ENCODE measurements at places on chromosomes 16 and 17.
A peak's percentile ranks its signal among the peaks of the same experiment; 100 is the strongest.

GRCh38 chr16:20938426-20938825, 37.9 kb downstream of the LYRM1 start:
- no peak for DNase-seq

- DNase-seq = no peak
Measured at GRCh38 chr16:57985204-57986181, 14.6 kb upstream of the CNGB1 start.

DNA sequence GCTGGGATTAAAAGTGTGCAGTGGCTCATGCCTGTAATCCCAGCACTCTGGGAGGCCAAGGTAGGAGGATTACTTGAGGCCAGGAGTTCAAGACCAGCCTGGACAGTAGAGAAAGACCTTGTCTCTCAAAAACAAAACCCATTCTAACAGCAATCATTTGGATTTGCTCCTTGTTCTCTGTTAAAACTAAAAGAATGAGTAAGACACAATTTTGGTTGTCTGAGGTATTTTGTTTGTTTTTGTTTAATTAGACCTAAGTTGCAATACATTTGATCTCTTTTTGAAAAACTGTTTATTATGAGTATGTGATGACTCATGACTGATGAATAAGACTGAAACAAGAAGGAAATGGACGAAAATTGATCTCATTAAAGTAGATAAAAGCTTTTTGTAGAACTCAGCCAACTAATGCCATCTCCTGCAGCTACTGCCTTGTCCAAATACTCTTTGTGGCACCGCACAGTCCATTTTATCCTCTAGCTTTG, 29.0 kb downstream of the GLG1 start:
- DNase-seq = no peak

- peak; percentile 47 for DNase-seq
Measured at GRCh38 chr16:83472776-83473501, 334.8 kb upstream of the HSBP1 start.

GRCh38 chr16:4918781-4919251, 18.1 kb downstream of the PPL start:
- DNase-seq = no peak

DNA sequence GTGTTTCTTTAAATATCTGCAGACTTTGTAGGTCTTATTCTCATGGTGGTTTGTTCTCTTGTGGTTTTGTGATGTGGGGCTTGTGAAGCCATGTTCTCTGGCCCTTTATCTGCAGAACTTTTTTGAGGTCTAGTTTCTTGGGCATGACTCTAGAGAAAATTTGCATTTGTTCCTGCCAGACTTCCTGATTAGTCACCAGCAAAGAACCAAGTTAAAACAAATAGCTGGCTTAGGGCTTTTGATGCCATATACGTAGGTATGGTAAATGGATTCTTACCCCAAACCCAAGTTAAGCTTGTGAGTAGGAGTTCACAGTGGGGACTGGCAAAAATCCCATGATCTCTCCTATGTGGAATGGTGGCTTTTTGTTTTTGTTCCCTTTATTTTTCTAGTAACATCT, 68.7 kb upstream of the IRX3 start:
- no peak for DNase-seq

GRCh38 chr16:56370185-56370874, 55.0 kb downstream of the AMFR start:
- no peak for DNase-seq

- no peak for DNase-seq
Measured at GRCh38 chr16:12203780-12204351, 227.3 kb downstream of the SNX29 start.

- DNase-seq = no peak
Measured at GRCh38 chr17:69539274-69539673, 124.8 kb downstream of the MAP2K6 start.

DNA sequence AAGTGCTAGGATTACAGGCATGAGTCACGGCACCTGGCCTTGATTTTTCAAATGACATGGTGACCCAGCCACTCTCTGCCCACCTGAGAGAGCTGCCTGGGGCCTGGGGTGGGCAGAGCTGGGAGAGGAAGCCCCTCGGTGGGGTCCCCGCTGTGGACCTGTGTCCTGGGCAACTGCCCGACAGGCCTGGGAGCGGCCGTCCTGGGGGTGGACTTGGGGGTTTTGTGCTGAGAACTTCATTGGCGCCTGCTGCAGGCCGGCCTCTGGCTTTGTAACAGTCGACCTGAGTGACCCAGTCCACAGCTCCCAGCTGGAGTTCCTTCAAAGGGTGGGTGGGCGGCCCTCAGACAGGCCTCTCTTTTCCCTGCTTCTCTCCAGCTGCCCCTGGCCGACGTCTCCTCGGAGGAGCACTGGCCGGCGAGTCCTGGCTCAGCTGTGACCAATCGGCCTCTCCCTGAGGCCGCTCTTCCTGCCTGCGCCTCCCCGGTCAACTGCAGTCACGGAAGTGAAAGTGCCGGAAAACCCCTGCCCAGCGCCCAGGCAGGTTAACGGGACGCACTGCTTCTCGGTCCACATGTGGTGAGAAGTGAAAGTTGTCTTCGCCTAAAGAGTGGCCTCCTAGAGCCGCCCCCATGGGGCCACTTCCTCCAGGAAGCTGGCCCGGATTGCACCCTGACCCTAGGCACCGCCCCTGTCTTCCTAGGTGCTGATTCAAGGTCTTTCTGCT, 5.5 kb downstream of the CBFA2T3 start:
- no peak for DNase-seq

GRCh38 chr17:28810437-28810836, 32.2 kb downstream of the FAM222B start:
- no peak for DNase-seq

DNA sequence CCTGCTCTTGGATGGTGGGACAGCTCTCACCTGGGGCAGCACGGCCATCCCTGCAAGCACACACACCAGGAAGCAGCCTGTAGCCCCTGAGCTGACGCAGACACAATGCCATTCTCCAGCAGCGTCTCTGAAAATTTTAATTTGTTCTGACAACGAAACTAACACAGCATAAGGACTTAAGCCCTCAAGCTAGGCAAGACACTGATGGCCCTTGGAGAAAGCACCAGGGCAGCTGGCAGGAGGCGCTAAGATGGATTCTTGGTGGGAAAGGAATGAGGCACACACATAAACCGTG, 2.7 kb upstream of the LIMD2 start:
- DNase-seq = no peak

DNA sequence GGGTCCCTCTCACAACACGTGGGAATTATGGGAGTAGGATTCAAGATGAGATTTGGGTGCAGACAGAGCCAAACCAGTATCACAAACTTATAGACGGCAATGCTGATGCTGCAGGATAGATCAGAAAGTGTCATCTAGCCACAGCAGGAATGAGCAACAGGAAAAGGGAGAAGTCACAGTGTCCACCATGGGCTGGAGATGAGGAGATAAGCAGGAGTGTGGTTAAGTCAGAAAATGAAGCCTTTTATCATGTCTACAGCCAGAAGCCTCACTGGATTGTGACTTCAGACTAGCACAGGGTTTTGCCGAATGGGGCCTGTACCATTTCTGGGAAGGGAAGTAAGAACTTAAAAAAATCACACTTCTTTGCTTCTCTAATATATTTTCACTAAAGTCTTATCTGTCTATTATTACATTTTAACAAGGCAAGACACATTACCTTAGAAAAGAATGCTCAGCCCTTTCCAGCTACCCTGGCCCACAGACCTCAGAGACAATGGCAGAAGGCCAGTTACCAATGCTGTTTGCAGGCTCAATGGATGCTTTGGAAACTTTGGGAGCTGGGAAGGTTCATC, 490.2 kb upstream of the SALL1 start:
- DNase-seq = no peak

- no peak for DNase-seq
Measured at GRCh38 chr17:14833201-14833785, 431.8 kb downstream of the PMP22 start.

- no peak for DNase-seq
Measured at GRCh38 chr16:73108195-73108963, 60.5 kb upstream of the ZFHX3 start.

GRCh38 chr16:20396846-20397467, 7.6 kb downstream of the PDILT start:
- no peak for DNase-seq

GRCh38 chr16:50248845-50249244, 17.5 kb upstream of the ADCY7 start:
- DNase-seq = no peak

DNA sequence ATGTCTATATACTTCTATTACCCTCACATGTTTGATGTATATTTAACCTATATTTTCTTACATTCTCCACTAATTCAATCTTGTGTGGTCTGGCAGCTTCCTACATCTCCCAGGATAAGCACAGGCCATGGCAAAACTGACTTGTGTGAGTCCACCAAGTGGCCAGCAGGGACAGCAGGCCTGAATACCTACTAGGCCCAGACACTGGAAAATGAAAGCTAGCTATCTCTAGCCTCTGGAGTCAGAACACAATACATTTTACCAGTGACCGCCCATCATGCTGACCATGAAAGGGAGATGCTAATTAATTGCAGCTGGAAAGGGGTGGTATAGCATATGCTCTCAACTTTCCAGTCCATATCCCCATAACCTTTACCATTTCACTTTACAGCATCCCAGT, 132.3 kb downstream of the PCTP start:
- DNase-seq = no peak

GRCh38 chr17:69084911-69085310, 24.2 kb upstream of the ABCA9 start:
- no peak for DNase-seq

GRCh38 chr16:53680756-53681155, 22.9 kb downstream of the RPGRIP1L start:
- no peak for DNase-seq

DNA sequence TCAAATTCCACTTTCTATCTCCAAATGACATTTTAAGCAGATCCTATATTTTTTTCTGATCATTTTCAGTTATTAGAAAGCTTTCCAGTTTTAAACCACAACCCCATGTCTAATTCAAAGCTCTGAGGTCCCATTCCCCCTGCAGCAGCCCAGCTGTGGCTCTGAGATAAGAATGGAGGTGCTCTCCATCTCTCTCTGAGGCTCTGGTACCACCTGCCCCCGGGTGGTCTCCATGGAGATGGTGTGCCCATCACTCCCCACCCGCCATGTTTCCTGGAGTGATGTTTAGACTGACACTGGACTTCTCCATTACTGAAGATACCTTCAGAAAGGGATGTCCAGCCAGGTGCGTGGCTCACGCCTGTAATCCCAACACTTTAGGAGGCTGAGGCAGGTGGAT, 68.1 kb upstream of the SEC14L1 start:
- DNase-seq = no peak

GRCh38 chr17:66677201-66677981, 157.5 kb upstream of the CACNG5 start:
- peak; percentile 48 for DNase-seq

DNA sequence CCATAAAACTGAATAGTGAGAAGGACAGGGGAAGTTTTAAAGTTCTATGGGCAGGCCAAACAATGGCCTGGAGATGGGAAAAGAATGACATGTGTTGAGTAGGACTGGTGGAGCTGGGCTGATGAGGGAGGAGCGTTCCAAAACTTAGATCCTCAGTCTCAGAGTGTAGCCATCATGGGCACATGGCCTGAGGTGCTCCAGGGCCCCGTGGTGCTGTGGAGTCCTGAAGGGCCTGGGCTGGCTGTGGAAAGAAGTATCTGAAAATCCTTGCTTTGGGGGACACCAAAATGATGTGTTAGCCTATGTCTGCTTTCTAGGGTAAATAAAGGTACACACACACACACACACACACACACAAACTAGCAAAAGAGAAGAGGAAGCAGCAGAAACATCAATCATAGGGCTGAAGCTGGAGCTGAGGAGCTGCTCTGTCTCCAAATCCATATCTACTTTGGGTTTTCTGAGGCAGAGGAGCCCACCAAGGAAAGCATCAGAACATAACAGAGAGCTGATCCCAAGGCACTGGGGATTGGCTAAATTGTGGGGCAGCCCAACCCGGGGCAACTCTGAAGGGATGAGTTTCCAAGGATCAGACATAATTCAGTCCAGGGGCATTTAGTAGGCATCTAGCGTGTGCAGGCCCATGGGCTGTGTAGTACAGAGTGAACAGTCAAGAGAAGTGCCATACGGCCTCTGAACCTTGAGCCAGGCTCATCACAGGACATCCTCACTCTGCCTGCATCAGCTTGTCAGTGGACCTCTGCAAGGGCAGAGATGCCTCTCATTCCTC, 85.2 kb downstream of the C16orf78 start:
- DNase-seq = no peak

- peak; percentile 83 for DNase-seq
Measured at GRCh38 chr17:74042744-74043486, 160.6 kb upstream of the RPL38 start.

- no peak for DNase-seq
Measured at GRCh38 chr17:76053246-76054111, 18.8 kb downstream of the SRP68 start.

DNA sequence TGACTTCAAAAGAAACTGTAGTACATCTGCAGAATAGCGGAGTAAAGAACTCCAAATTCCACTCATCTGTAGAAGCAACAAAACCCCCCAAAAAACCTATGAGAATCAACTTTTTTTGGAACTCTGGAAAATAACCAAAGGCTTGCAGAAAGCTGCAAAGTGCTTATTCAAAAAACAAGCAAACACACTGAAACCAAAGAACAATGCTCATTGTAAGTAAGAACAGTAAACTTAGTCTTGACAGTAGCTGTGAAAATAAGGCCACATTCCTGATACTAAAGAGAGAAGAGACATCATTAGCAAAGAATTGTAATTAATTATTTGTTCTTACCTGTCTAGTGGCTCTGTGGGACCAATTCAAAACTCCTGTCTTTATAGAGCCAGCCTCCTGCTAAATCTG, 534.3 kb upstream of the C16orf82 start:
- DNase-seq = no peak

DNA sequence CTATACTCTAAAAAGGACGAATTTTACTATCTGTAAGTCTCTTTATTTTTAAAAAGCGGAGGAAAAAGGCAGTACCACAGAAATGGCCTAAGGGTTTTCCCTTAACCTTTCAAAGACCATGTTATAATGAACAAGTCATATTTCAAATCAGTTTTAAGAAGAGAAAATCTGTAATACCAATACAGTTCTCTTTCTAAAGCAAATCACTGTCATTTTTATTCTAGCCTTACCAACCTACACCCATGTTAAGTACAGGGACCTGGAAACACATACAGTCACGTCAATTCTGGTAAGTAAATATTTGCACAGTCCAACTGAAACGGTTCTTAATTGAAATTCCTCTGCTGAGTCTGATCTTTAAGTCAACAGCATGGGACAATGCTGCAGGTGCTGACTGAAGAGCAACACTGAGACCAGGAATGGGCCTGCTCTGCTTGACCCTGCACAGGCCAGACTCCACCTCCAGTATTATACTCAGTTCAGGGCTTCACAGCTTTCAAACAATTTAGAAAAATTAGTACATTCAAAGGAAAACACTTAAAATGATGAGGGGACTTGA, 20.2 kb downstream of the MBTPS1 start:
- DNase-seq = no peak

Measured in GM04504 (cell line).